ENCODE measurements at places on chromosomes 5 and 9. TPM values are rescaled to one million over a fixed set of nuclear protein-coding genes. Genes with fewer than 3 reads are reported as not detected.

The SH3RF2 gene
- polyA plus RNA-seq: not detected

The SUSD1 gene
- polyA plus RNA-seq: 12.4 TPM

The INSL4 gene
- polyA plus RNA-seq: not detected

The CDO1 gene
- not detected for polyA plus RNA-seq

Data from naive thymus-derived CD8-positive, alpha-beta T cell (primary cell).